GM18507 (cell line): ENCODE measurements at places on chromosomes 3 and 15.

DNA sequence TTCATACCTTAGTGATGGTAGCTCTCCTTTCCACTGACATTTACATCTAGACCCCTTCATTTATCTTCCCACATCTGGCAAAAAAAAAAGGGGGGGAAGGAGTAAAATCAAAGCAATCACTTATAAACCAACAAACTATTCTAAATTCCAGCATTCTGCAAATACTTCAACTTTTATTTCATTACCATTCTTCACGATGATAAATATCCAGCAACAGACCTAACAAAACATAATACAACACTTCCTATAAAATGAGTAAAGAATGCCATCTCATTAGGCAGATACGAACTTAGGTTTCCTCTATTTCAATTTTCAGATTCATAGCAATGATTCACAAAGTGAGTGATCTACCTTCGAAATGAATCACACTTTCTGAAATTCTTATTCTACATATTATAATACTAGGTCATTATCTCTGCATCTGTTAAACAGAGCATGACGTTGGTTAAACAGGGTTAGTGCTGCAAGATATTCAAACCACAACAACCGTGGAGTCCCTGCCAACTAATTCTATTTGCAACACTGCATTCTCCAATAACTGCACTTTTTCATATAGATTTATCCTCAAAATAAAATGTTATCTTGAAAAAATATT is at the start of gene LRRFIP2:
Gene LRRFIP2 (minus strand): TSS at position 51 of the 595 bp plus-strand sequence. CDS start 25,599 bp downstream, outside the sequence.
- no peak for DNase-seq

- DNase-seq, result no peak
Measured at GRCh38 chr3:159763011-159763601, 225.5 kb upstream of the IL12A start.

DNA sequence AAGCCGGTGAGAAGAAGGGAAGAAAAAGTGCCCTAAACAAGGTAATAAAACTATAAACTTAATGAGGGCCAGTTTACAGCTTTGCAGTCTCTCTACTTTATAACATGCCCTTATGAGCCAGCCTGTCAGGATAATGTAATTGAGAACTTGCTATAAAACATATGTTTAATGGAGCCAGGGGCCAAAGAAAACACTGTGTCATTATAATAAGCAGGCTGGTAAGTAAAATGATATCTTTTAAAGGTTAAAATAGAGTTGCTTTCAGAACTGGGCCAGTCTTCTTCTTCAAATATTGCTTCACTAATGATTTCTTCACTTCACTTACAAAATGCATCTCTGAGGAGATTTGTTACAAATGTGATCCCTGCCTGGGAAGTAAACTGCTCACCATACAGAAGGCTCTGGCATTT is 192.5 kb downstream of the SHOX2 start:
- DNase-seq, result no peak

DNA sequence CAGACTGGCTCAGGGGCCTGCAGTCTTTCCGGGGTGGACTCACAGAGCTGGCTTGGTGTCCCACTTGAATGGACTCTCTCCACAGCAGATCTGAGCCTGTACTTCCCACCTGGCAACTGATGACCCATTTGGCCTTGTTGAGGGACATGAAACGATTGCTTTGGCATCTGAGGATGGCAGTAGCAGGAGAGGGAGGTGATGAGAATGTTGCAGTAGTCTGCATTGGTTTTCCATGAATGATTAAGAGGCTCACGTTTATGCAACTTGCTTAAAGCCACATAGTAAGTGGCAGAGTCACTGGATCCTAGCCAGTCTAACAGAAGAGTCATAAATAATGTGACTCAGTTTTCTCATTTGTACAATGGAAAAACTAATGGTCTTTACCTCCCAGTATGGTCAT is 21.9 kb downstream of the IL20RB start:
- DNase-seq, result no peak

- no peak for DNase-seq
Measured at GRCh38 chr3:5017925-5018531, 38.8 kb downstream of the BHLHE40 start.

DNA sequence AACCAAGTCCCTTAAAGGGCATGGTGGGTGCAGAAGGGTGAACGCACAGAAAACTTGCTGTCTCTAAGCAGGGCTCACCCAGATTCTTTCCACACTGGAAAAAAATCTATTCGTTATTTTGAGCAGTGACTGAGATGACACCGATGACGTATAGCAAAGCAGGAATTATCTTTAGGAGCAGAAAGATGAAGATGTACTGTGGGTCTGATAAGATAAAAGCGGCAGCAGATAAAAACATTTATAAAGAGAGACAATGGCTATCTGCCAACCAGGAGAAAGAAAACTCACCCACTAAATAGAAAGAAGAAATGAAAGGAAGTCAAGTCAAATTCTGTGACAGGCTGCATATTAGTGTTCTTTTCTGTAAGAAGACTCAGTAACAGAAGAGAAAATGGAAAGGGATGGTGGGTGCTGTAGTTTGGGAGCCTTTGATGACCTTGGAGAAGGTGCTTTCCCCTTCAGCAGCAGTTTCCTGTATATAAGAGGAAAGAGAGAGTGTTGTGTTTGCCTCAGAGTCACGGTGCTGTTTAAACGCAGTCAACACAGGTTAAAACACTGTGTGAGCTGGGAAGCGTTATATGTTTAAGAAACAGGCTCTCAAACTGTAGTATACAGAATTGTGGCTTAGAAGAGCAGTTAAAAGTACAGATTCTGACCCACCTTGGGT is 111.6 kb downstream of the AQP9 start:
- DNase-seq, result no peak

- DNase-seq, result no peak
Measured at GRCh38 chr15:71385026-71385425, 269.8 kb downstream of the THSD4 start.

DNA sequence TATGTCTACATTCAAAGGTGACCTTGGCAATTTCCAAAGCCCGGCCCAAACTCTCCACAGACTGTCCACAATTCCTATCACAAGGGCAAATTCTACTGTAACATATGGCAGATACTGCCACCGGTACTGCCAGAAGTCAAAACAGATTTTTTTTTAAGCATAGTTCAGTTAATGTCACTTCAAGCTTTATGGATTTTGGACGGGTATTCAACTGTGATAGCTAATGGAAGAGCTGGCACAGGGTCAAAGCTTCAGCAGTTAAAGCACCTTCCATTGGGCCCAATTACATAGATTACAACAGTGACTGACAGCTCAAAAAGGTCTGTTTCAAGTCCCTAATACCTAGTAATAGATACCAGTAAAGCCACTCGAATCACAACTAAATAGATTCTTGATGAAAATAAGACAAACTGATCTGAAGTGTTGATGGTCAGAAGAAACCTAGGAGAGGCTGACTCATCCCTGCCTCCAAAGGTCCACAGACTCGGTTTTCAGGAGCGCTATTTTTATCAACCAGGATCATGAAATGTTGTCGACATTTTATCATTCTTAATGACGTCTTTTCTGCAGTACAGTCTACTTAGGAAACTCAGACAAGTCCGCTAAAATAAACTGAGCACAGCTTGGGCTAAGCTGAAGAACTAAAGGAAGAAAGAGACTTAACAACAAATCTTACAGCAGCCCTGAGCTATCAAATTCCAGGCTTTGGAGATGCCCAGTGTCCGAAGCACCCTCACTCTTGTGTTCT is 38.7 kb downstream of the ANXA2 start:
- no peak for DNase-seq

GRCh38 chr3:21517184-21517583 is 233.8 kb downstream of the ZNF385D start:
- no peak for DNase-seq

DNA sequence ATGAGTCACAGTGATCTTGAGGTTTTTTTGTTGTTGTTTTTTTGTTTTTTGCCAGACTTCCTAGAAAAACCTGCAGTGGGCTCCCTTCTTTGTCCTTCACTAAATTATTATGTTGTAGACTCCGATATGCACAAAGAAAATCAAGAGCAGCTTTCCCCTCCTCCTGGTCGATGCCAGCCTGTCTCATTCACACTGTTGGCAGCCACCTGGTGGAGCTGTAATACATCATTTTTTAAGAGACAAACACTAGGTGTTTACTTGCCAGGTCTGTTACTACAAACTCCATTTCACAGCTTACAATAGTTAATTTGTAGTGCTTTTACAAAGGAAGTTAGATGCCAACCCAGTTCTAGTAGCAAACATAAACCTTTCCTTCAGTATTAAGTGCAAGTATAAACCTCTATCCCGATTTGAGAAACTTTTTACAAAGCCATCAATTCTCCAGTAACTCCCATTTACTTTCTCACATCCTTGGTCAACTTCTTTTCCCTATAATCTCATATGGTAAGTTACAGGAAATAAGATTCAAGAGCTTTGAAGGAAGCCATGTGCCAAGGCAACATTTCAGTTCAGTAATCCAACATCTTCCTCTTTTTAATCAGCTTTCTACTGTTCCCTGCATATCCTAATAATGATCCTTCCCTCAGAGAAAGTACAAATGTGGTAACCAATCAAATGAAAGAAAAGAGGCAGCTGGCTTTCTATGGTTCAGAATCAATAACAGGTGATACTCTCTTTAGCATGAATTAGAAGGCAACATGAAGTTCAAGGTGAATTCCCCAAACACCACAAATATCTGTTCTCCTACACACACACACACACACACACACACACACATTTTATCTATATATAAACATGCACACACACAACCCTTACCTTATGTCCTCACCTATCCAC is 14.0 kb downstream of the AAGAB start:
- no peak for DNase-seq

GRCh38 chr3:197088370-197088769 is 58.8 kb upstream of the MELTF start:
- no peak for DNase-seq

- no peak for DNase-seq
Measured at GRCh38 chr3:73143401-73143800, 81.9 kb downstream of the EBLN2 start.

DNA sequence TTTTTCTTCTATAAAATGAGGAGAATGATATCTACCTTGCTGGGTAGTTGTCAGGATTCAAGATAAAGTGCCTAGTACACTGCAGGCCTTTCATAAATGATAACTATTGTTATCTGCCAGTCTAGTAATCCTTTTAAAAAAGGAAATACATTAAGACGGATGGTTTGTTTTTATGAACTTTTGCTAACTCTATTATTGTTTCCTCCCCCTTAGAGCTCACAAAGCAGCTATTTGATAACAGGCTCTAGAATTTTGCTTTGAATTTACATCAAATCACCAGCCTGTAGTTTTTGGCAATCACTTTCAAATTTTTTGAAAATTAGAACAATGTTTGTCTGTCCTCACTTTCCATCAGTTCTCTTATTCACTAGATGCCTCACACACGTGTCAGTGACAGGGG is 39.8 kb downstream of the BLM start:
- DNase-seq, result no peak

DNA sequence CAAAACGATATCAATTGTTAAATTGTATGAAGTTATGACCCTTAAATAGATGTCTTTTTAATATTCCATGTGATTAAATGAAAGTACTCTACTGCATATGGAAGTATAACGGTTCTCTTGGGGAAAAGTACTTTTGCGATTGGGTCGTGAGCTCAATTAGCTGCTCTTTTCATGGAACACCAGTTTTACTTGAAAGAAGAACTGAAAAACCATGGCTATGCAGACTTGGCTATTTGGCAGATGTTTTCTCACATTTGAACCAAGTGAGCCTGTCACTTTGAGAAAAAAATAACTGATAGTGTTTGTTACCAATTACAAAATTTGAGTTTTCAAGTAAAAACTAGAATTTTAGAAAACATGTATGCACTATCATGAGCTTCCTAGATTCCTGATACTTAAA is 5.9 kb upstream of the INAFM2 start:
- no peak for DNase-seq

DNA sequence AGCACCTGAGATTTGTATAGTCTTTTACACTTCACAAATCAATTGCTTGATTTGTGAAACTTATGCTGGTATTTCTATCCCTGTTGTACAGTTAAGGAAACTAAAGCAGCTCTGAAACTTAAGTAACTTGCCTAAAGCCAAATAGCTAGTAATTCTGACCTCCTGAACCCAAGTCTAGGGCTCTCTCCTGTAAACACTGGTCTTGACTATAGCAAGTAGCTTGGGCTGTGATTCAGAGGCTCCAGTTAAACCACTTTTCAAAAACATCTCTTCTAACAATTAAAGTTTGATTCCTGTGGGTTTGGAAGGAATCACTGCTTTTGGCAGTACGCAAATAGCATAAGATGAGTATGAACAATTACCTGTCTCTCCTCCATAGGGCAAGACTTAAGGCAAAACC is 18.5 kb upstream of the CMTM8 start:
- DNase-seq, result no peak

- DNase-seq, result no peak
Measured at GRCh38 chr3:141243271-141243707, 11.7 kb downstream of the PXYLP1 start.

DNA sequence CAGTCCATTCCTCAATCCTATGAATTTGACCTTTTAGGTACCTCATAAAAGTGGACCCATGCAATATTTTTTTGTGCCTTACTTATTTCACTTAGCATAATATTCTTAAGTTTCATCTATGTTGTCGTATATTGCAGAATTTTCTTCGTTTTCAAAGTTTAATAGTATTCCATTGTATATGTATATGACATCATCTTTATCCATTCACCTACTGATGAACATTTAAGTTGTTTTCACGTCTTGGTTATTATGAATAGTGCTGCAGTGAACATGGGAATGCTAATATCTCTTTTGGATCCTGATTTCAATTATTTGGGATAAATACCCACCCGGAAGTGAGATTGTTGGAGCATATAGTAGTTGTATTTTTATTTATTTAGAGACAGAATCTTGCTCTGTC is 65.1 kb downstream of the AP4E1 start:
- no peak for DNase-seq

- DNase-seq, result no peak
Measured at GRCh38 chr3:70028361-70028760, 28.8 kb downstream of the SAMMSON start.

DNA sequence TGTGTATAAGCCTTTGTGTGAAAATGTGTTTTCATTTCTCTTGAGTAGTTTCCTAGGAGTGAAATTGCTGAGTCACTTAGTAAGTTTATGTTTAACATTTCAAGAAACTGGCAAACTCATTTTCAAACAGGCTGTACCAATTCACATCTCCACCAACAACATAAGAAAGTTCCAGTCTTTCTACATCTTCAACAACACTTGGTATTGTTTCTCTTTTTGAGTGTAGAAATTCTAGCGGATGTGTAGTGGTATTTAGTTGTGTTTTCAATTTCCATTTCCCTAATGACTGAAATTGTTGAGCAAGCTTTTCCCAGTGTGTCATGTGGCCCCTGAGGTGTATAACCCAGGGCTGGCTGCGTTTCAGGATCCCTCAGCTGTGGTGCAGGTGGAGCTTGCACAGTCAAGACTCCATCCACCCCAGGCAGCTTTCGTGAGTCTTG is 258.5 kb downstream of the PDCD6IP start:
- no peak for DNase-seq

- no peak for DNase-seq
Measured at GRCh38 chr15:38217788-38218609, 34.6 kb upstream of the SPRED1 start.

DNA sequence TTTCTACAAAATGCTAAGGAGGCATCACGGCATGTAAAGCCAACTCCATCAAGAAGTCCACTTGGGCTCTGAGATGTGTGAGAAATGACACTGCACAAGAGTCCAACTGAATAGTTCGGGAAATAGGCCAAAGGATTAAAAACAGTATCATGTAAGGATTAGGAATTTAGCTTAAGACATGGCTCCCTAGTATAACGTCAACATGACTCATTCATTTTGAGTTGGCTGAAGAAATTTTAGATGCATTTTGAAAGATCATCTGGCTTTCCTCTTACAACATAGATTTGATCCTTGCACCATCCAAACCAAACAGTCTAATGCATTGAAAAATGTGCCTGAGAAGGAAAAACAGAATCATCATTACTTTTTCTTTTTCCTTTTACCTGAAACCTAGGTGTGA is 109.3 kb upstream of the MME start:
- DNase-seq, result no peak
